ENCODE measurements at places on chromosomes 6 and 20.
A peak's percentile ranks its signal among the peaks of the same experiment; 100 is the strongest.

DNA sequence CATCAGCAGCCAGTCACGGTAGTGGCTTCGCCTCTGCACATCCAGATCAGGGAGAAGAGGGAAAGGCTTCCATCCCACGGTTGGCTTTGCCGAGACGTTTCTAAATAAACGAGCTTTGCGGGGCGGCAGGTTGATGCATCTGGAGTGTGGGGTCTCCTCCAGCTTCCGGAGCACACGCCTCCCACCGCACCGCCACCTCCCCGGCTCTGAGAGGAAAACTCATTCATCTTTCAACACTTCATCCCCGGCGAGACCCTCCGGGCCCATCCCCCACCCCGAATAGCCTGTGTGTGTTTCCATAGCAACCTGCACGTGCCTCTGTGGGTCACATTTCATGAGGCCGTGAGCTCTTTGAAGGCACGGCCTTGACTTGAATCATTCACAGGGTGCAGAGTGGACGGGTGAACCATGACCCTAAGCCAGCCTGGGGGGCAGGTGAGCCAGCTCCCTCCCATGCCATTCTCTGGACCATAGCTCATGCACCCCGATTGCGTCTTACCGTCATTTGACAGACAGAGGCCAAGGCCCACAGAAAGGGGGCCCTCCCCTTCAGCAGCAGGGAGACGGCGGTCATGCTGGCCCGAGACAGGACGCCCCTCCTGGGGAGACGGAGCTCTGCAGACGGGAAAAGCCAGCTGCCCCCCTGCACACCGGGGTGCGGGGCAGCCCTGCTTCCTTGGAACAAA, 16.2 kb upstream of the CHRNA4 start:
- no peaks in the 10 kb centered on the region for H3K36me3 ChIP-seq
- no peak overlapping the region for H3K27ac ChIP-seq
- no peaks in the 10 kb centered on the region for H3K4me1 ChIP-seq

DNA sequence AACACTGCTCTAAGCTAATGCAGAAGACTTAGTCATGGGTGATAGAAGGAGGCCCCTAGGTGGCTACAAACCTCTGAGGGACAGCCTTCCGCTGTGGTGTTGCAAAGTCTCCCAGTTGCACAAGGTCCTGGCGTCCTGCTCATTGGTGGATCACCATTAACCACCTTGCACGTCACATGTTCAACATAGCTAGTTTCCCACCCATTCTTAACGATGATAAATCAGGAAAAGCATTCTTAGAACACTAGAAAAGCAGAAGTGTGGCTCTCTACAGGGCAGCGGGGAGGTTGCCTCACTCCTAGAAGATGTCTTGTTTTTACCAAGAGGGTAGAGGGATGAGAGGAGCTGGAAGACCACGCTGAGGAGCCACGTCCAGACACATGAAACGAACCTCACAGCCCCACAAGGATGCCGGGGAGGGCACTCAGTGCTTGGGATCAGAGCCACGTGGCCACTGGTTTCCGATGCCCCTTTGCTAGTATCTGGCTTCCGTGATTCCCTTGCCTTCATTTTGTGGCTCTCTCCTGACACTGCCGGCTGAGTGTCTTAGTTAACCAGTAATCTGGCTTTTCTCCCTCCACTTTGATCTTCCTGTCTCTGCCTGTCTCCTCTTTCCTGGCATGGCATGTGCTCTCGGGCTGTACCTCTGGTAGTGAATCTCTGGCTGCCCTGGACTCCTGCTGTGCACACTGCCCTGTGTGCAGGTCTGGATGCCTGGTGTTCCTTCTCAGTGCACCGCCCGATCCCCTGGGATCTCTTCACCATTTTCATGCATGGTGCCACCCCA, 91.4 kb upstream of the NEDD9 start:
- peaks cover 84% of the 10 kb centered on the region for H3K4me1 ChIP-seq
- no peak overlapping the region for H3K4me3 ChIP-seq
- H3K36me3 ChIP-seq = peaks cover 48% of the 10 kb centered on the region
- DNase-seq = no peak

- H3K4me1 ChIP-seq = peaks cover 11% of the 10 kb centered on the region
- no peak for DNase-seq
- H3K27ac ChIP-seq = no peak overlapping the region
- no peaks in the 10 kb centered on the region for H3K27me3 ChIP-seq
- H3K36me3 ChIP-seq = peaks cover 9% of the 10 kb centered on the region
These were observed 192.3 kb downstream of the TMEM200A start for GRCh38 chr6:130558131-130558530.

DNA sequence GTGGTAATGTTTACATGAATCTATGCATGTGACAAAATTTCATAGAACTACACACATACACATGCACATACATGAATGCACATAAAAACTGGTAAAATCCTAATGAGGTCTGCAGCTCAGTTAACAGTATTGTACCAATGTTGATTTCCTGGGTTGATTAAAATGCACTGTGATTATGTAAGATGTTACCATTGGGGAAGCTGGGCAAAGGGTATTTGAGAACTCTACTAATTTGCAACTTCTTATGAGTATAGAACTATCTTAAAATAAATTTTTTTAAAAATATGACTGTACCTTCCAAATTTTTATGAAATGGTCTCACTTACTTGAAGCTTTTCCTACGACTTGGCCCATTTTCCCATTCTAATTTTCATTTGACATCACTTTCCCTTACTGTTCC, 43.4 kb upstream of the TENT5A start:
- no peak overlapping the region for H3K4me3 ChIP-seq
- no peaks in the 10 kb centered on the region for H3K4me1 ChIP-seq
- no peak for DNase-seq
- no peaks in the 10 kb centered on the region for H3K36me3 ChIP-seq

- H3K4me1 ChIP-seq = peaks cover 4% of the 10 kb centered on the region
- H3K36me3 ChIP-seq = no peaks in the 10 kb centered on the region
- H3K4me3 ChIP-seq = no peak overlapping the region
- H3K27me3 ChIP-seq = peaks cover 5% of the 10 kb centered on the region
These were observed 21.9 kb upstream of the CD2AP start for GRCh38 chr6:47455533-47456209.

DNA sequence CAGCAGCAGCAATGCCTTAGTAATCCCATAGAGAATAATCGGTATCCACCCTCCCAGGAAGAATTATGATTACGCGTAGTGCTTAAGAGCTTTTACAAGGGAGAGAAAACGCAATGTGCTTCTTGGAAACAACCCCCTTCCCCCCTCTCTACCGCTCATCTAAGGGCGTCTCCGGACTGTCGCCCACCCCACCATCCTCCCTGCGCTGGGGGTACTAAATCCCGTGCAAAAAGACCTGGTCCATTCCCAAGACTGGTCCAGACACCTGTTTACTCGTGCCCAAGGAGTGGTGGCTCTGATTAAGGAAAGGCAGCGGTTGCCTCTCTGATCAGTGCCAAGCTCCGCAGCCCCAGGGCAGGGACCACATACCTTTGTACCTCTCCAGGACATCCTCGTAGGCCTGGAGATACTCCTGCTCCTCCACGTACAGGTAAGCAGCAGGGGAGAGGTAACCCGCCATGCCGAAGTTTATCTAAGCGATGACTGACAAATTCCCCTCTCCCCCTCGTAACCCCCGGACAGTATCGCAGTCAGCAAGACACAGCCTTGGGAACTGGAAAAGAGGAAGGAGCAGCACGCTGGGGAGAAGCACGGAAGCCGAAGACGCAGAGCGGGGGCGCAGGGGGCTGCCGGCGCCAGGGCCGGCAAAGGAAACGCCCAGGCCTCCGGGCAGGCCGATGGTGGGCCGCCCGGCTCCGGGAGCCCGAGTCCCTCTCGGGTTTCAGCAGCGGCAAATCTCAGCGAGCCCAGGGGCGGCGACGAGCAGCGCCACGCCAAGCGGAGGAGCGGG, 112.0 kb upstream of the BEND6 start:
- no peak for DNase-seq
- H3K36me3 ChIP-seq = no peaks in the 10 kb centered on the region
- no peak overlapping the region for H3K27ac ChIP-seq
- H3K4me3 ChIP-seq = peak overlapping the region; percentile 37
- H3K27me3 ChIP-seq = peaks cover 78% of the 10 kb centered on the region

DNA sequence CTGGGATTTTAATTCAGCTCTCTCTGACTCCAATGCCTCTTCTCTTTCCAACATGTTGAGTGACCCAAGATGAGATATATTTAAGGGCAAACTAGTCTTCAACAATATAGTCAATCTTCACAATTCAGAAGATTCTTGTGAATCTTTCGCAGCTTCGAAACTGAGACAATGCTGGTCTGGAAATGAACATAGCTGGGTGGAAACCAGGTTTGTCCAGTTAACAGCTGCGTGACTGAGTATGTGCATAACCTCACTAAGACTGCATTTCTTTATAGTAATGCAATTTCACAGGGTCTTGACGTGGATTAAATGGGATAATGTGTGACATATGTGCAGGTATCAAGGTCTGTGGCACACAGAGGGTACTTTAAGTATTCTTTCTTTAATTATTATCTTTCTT, 18.9 kb downstream of the PTPRT start:
- no peak overlapping the region for H3K4me3 ChIP-seq
- H3K27ac ChIP-seq = no peak overlapping the region
- H3K27me3 ChIP-seq = no peaks in the 10 kb centered on the region

GRCh38 chr20:33569802-33570391, 80.0 kb downstream of the CBFA2T2 start:
- no peak overlapping the region for H3K4me3 ChIP-seq
- H3K36me3 ChIP-seq = peaks cover 1% of the 10 kb centered on the region
- H3K4me1 ChIP-seq = peaks cover 10% of the 10 kb centered on the region
- no peak overlapping the region for H3K27ac ChIP-seq
- no peaks in the 10 kb centered on the region for H3K27me3 ChIP-seq
- no peak for DNase-seq

DNA sequence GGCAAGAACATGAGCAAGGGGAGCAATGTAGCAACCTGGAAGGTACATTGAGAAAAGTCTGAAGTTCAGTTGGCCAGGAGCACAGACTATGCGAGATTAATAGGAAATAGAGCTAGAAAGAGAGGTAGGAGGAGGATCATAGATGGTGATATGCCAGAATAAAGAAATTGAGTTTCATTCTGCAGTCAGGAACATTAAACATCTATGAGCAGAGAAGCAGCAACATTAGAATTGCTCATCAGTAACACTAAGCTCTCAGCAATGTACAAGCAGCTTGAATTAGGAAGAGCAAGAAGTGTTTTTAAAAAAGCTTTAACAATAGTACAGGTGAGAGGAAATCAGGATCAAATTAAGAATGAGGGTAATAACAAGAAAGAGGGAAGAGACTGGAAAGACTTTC, 467.9 kb downstream of the PHF3 start:
- H3K27ac ChIP-seq = no peak overlapping the region
- DNase-seq = no peak
- no peaks in the 10 kb centered on the region for H3K36me3 ChIP-seq

GRCh38 chr6:154791556-154792317, 58.5 kb downstream of the SCAF8 start:
- H3K27me3 ChIP-seq = no peaks in the 10 kb centered on the region
- no peak for DNase-seq
- peaks cover 2% of the 10 kb centered on the region for H3K4me1 ChIP-seq
- H3K27ac ChIP-seq = no peak overlapping the region

DNA sequence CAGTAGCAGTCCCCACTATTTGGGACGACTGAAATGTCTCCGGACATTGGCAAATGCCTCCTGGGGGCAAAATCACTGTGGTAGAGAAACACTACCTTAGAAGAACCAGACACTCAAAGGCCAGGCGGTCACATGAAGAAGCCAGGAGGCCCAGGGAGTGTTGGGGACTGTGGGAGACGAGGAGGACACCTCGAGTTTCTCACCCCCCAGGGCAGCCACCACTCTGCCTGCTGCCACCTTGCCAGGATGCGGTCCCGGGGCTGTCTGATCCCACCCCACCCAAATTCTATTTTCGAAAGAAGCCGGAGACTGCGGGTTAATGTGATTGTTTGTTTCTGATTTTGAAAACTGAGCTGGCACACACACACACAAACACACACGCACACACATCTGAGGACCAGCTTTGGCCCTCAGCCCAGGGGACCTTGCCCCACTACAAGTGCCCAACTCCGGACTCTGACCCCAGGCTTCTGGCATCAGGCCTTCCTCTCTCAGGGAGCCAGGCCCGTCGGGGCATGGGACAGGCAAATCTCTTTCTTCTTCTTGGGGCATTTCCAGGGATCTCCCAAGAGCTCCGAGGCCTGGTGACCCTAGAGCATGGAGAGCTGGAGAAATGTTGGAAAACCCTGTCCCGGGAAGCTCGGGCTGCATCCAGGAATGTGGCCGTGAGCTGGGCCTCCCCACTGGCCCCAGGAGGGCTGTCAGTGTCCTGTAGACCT, 187.5 kb upstream of the PMEPA1 start:
- DNase-seq = no peak
- no peak overlapping the region for H3K27ac ChIP-seq
- no peaks in the 10 kb centered on the region for H3K36me3 ChIP-seq

DNA sequence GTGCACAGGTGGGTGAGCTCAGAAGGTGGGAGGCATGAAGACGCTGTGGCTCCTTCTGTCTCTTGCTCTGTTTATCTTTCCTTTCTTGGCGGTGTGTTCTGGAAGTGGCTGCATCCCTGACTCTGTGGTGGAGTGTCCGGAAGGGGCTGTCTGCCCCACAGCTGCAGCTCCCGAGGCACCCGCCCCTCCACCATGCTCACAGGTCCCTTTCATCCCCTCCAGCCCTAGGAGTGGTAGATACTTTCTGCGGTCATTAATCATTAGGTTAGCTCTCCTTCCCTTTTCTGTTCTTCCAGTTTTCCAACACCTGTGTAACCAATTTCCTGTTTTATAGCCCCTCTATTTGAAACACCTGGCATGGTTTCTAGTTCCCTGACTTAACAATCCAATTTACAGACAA, 65.6 kb downstream of the GJA10 start:
- no peaks in the 10 kb centered on the region for H3K27me3 ChIP-seq
- peaks cover 62% of the 10 kb centered on the region for H3K4me1 ChIP-seq
- H3K4me3 ChIP-seq = no peak overlapping the region
- H3K27ac ChIP-seq = no peak overlapping the region
- H3K36me3 ChIP-seq = peaks cover 18% of the 10 kb centered on the region

DNA sequence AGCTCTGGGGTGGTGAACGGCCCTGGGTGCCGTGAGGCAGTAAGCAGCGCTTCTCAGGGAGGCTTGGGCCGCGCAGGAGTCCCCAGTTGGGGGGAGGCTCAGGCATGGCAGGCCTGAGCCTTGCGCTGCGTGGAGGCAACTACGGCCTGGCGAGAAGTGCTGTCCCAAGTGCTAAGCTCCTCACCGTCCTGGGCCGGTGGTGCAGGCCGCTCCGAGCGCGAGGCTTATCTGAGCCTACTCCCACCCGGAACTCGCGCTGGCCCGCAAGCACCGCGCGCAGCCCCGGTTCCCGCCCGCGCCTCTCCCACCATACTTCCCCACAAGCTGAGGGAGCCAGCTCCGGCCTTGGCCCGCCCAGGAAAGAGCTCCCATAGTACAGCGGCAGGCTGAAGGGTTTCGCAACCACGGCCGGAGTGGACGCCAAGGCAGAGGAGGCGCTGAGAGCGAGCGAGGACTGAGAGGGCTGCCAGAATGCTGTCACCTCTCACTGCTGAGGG, 1.8 kb upstream of the WRNIP1 start:
- peak overlapping the region; percentile 98 for H3K27ac ChIP-seq
- H3K36me3 ChIP-seq = peaks cover 9% of the 10 kb centered on the region
- H3K4me1 ChIP-seq = peaks cover 33% of the 10 kb centered on the region
- no peak for DNase-seq
- H3K4me3 ChIP-seq = peak overlapping the region; percentile 95
